ENCODE measurements at places on chromosomes 2 and 18. TPM values are rescaled to one million over a fixed set of nuclear protein-coding genes. Genes with fewer than 3 reads are reported as not detected.

DNA sequence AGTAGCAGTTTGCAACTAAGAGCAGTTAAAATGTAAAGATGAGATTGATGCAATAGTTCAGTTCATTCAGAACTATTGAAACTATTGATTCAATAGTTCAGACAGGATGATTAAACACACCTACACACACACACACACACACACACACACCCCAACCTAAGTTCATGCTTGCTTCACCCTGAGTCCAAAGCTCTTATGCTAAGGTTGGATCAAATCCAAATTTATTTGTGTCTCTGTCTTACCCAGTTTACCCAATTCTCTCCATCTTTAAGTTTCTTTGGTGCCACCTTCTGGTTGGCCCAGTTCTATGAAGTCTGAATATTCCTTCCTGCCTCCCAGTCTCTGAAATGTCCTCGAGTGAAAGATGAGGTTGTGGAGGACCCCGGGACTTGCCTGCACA, 5.1 kb downstream of the SERPINB8 start:
- H3K36me3 ChIP-seq, result no peaks in the 10 kb centered on the region
- no peak overlapping the region for H3K27ac ChIP-seq
- H3K27me3 ChIP-seq, result no peaks in the 10 kb centered on the region
- H3K4me1 ChIP-seq, result peaks cover 9% of the 10 kb centered on the region
- no peak for DNase-seq

- H3K4me3 ChIP-seq, result no peak overlapping the region
- H3K27ac ChIP-seq, result no peak overlapping the region
- no peaks in the 10 kb centered on the region for H3K4me1 ChIP-seq
- no peaks in the 10 kb centered on the region for H3K36me3 ChIP-seq
Observed at GRCh38 chr18:66616523-66616983, 12.7 kb upstream of the CDH19 start.

- H3K27me3 ChIP-seq, result no peaks in the 10 kb centered on the region
- no peak for DNase-seq
- no peaks in the 10 kb centered on the region for H3K36me3 ChIP-seq
- no peak overlapping the region for H3K4me3 ChIP-seq
- H3K27ac ChIP-seq, result no peak overlapping the region
Observed at GRCh38 chr2:41498781-41499180, 549.0 kb upstream of the PKDCC start.

DNA sequence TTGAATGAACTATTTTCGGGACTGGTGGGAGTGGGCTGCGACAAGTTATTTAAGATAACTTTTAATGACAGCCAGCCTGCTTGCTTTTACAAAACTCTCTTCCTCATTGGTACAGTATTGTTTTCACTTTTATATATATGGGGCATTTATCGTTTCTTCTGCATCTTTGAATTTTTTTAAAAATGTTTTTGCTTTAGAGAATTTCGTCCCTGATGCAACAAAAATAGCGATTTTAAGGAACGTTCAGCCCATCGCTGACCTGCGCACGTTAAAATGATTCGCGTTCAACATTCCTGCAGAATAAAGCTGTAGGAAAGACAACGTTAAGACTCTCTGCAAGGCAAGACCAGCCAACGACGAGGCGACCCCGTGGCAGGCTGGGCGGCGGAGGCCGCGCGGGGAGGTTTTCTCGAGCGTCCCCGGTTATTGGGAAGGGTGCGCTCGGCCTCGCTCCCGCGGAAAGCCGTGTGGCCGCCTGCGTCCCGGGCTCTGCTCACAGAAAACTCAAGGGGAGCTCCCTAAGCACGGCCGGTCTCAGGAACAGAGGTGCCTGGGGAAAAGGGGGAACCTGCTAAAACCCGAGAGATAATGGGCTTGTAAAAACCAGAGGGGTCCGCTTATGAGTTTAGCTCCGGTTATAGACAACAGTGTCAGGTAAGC, 3.0 kb downstream of the PAX8 start:
- H3K36me3 ChIP-seq, result no peaks in the 10 kb centered on the region
- H3K4me3 ChIP-seq, result no peak overlapping the region
- H3K4me1 ChIP-seq, result peaks cover 10% of the 10 kb centered on the region
- DNase-seq, result no peak
- no peak overlapping the region for H3K27ac ChIP-seq
- peaks cover 76% of the 10 kb centered on the region for H3K27me3 ChIP-seq

DNA sequence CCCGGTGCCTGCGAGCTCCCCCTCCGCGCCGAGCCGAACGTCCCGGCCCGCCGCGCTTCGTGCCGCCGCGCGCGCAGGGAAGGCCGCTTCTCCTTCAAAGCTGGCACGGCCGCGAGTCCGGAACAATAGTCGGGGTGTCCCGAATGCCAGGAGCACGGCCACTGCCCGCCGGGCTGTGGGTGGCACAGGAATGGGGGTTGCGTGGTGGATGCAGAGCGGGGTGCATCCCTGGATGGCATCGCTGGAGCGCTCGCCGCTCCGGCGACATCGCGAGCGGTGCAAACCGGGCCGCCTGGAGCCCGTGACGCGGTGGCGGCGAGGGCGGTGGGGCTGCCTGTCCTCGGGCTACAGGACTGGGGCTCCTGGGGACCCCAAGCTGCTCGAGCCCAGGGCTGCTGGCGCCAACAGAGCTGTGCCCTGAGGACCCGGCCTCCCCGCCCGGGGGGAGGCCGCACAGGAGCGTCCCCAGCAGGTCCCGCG, 1.1 kb upstream of the SATB2 start:
- H3K27ac ChIP-seq, result peak overlapping the region; percentile 63
- no peaks in the 10 kb centered on the region for H3K36me3 ChIP-seq
- peaks cover 76% of the 10 kb centered on the region for H3K27me3 ChIP-seq
- H3K4me3 ChIP-seq, result peak overlapping the region; percentile 95

DNA sequence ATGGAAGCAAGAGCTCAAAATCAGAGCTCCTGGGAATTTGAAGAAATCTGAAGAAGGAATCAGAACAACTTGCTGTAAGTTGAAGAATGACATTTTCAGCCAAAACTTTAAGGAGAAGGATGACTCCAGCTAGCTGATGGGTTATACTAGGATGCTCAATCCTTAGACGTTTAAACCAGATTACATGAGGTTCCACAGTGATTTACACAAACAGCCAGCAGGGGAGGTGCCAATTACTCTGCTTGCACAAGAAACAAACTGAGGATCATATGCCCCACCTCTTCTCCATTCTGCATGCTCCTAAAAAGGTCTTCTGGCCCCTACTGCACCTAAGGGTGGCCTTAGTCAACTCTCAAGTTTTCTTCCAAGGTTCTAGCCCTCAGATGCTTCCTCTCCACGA, 47.9 kb upstream of the PCBP1 start:
- no peak overlapping the region for H3K4me3 ChIP-seq
- DNase-seq, result no peak
- H3K27ac ChIP-seq, result no peak overlapping the region
- H3K36me3 ChIP-seq, result no peaks in the 10 kb centered on the region

DNA sequence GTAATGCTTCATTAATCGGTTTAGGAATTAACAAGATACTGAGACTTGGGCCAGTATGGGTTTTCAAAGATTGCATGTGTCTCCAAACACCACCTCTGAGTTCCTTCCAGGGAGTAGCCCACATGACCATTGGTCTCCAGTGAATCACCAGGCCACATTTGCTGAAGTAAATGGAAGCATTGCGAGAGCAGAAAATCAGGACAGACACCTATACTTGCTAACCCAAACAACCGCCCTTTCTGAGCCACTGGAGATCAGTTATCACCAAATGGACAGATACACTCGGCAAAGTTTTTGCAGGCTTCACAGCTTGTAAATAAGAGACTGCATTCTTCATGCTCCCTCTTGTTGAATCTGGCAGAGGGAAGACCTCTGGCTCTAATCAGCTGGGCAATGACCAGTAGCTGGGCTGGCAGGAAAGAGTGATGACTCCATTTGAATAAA, 40.9 kb downstream of the GATA6 start:
- H3K36me3 ChIP-seq, result no peaks in the 10 kb centered on the region
- no peak for DNase-seq
- H3K27me3 ChIP-seq, result no peaks in the 10 kb centered on the region
- H3K4me3 ChIP-seq, result no peak overlapping the region
- no peak overlapping the region for H3K27ac ChIP-seq
- peaks cover 12% of the 10 kb centered on the region for H3K4me1 ChIP-seq

GRCh38 chr2:149070681-149071320, 32.3 kb downstream of the LYPD6B start:
- peaks cover 2% of the 10 kb centered on the region for H3K4me1 ChIP-seq
- no peak for DNase-seq
- no peaks in the 10 kb centered on the region for H3K36me3 ChIP-seq
- no peak overlapping the region for H3K4me3 ChIP-seq
- H3K27ac ChIP-seq, result no peak overlapping the region
- no peaks in the 10 kb centered on the region for H3K27me3 ChIP-seq

DNA sequence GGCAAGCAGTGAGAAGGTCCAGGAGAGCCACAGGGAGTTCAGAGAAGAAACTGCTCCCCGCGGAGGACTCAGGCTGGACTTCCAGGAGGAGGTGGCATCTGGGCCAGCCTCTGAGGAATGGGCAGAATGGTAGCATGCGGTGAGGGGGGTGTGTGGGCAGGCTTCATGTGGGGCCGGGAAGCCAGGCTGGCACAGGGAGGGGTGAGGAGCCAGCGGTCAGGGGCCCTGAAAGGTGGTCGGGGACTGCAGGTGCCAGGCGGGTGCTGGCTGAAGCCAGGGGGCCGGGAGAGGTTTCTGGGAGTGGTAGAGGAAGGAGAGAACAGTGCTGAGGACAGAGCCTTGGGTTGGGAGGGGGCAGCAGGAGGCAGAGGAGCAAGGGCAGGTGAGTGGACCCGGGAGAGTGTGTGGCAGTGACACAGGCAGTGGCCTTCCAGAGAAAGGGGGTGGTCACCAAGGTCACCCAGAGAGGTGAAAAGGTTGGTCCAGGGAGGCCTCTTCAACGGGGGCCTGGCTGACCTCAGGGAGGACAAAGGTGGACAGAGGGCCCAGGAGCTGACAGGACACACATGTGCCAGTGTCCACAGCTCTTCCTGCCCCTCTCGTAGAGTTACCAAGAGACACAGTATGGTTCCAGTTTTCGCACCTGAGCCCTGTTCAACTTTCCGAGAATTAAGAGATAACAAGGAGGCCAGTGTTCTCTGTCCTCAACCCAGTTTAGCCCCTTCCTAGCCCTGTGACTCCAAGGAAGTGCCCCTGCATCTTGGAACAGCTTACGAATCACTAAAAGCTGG, 101.2 kb upstream of the ASB18 start:
- no peaks in the 10 kb centered on the region for H3K36me3 ChIP-seq
- H3K4me3 ChIP-seq, result no peak overlapping the region
- no peak for DNase-seq

DNA sequence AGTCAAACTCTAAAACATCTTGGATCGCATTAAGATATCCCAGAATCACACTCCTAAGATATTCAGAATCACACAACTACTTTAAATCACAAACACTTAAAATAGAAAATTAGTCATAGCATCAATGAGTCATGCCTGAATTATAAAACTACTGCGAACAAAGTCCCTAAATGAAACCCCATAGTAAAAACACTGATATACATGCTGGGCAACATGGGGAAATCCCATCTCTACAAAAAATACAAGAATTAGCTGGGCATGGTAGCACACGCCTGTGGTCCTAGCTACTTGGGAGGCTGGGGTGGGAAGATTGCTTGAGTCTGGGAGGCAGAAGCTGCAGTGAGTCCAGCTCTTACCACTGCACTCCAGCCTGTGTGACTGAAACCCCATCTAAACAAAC, 101.7 kb downstream of the COBLL1 start:
- no peak overlapping the region for H3K4me3 ChIP-seq
- peaks cover 4% of the 10 kb centered on the region for H3K36me3 ChIP-seq
- no peak overlapping the region for H3K27ac ChIP-seq
- no peaks in the 10 kb centered on the region for H3K4me1 ChIP-seq
- H3K27me3 ChIP-seq, result no peaks in the 10 kb centered on the region

GRCh38 chr2:176461809-176462670, 192.8 kb downstream of the MTX2 start:
- no peak overlapping the region for H3K4me3 ChIP-seq
- no peaks in the 10 kb centered on the region for H3K36me3 ChIP-seq
- no peak overlapping the region for H3K27ac ChIP-seq

DNA sequence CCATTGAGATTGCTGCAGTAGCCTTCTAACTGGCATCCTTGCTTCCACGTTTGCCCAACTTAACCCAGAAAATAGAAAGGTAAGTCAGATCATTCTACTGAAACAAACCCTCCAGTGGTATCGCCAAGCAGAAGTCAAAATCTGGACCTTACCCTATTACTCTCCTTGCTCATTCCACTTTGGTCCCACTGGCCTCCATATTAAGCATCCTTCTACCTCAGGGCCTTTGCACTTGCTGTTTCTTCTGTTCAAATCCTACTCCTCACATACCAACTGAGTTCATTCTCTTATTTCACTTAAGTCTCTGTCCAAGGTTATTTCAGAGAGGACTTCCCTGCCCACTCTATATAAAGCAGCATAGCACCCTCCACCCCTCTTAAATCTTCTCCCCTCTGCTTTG, 84.5 kb downstream of the SPRED2 start:
- no peaks in the 10 kb centered on the region for H3K27me3 ChIP-seq
- DNase-seq, result no peak
- H3K4me1 ChIP-seq, result peaks cover 34% of the 10 kb centered on the region
- no peak overlapping the region for H3K27ac ChIP-seq

- peak overlapping the region; percentile 20 for H3K27ac ChIP-seq
- H3K27me3 ChIP-seq, result no peaks in the 10 kb centered on the region
- peaks cover 40% of the 10 kb centered on the region for H3K4me1 ChIP-seq
Observed at GRCh38 chr2:189566046-189566445, 14.5 kb downstream of the SLC40A1 start.

DNA sequence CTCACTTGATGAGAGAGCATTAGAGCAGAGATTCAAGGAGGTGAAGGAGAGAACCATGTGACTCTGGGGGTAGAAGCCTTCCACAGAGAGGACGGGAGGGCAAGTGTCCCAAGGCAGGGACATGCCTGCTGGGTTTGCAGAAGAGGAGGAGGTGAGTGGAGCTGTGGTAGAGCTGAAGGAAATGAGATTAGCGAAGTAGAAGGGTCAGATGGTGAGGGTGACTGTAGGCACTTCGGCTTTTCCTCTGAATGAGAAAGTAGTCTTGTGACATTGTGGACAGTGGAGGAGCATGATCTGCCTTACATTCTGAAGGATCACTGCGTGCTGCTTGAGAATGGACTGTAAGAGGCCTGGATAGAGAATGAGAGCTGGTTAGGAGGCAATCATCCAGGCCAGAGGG, 126.0 kb downstream of the NXPH2 start:
- DNase-seq, result no peak
- H3K4me1 ChIP-seq, result no peaks in the 10 kb centered on the region
- no peaks in the 10 kb centered on the region for H3K27me3 ChIP-seq
- H3K27ac ChIP-seq, result no peak overlapping the region

The TCF23 gene
- total RNA-seq, result not detected

The WDR7 gene
- 30.7 TPM for total RNA-seq

The MYO7B gene
- 2.2 TPM for total RNA-seq

The CIB4 gene
- not detected for total RNA-seq

The KCNK3 gene
- 25.4 TPM for total RNA-seq

The UGT1A5 gene
- total RNA-seq, result not detected

The CHST9 gene
- total RNA-seq, result 0.03 TPM

The EGR4 gene
- not detected for total RNA-seq

The DYNC2LI1 gene
- 22.4 TPM for total RNA-seq

The FTCDNL1 gene
- 2.1 TPM for total RNA-seq

The OTOF gene
- total RNA-seq, result 0.69 TPM

Data from upper lobe of right lung (tissue), 1 donor.